ENCODE measurements at places on chromosomes 5 and 9.

- DNase-seq: no peak
Measured at GRCh38 chr9:101117161-101117560, 88.6 kb downstream of the PLPPR1 start.

- DNase-seq: no peak
Measured at GRCh38 chr5:81216152-81216551, 17.0 kb upstream of the CKMT2 start.

- no peak for DNase-seq
Measured at GRCh38 chr9:78685471-78685870, 388.5 kb downstream of the PSAT1 start.

- DNase-seq: peak; percentile 83
Measured at GRCh38 chr5:178941361-178941760, 363 bp downstream of the ZNF454 start.

GRCh38 chr9:108991479-108991878 lies 21.8 kb downstream of the CTNNAL1 start:
- no peak for DNase-seq

DNA sequence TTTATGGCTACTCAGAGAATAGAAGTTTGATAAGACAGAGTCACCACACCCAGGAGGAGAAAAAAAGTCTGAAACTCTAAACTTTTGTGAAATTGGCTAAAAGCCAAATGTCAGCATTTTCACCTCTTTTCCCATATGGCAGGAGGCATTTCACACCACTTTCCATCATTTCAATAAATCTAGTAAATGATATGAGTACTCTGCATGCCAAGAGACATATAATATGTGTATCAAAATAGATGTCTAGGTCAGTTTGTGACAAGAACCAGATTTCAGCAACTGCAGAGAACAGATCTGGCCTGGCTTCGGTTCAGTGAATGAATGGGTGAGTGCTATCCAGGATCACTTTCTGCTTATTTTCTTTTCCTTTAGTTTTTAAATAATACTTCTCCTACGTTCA lies 470.8 kb downstream of the ENC1 start:
- no peak for DNase-seq

GRCh38 chr5:7756453-7756852 lies 94.5 kb downstream of the CFAP90 start:
- no peak for DNase-seq

DNA sequence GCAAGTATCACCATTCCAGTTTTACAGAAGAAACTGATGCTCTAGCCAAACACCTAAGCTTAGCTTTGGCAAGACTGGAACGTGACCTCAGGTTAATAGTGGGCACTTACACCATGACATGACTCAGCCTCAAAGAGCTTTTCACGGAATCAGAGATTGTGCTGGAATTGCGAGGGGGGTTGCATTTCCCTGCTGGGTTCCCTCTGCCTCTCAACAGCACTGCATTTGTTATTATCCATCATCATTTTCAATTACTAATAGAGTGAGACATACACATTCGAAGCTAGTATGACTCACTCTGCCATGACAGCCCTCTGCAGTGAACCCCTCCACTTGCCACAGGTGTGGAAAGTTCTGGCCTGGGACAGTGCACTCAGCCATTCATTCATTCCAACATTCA lies 8.0 kb downstream of the SPOCK1 start:
- no peak for DNase-seq

DNA sequence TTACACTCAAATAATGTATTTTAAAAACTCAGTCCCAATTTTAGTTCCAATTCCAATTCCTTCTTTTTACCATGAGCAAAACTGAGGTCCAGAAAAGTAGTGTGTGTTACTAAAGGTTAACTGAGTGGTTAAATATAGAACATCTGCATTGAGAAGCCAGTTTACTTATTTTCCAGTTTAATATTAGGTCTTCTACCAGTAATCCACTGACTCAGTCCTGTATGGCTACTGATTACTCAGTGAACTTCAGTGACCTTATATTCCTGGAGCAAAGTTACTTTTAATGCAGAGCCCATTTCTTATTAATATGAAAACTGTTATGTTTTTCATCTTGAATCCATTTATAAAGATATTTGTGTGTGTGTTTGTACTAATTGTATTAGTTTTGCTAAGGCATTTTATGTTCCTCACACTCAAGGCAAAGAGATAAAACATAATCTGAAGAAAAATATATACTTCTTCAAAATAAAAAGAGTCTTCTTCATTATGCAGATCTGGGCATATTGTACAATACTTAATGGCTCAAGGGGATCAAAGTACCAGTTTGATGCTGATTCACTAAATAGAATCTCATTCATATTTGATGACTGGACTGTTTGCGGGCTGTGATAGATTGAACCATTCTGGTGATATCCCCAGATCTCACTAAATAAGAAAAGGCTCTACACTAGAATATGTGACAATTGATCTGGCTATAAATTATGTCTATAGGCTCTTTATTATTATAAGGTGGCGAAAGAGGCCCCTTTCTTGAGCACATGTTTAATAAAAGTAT lies 60.8 kb downstream of the DMXL1 start:
- no peak for DNase-seq

- DNase-seq: no peak
Measured at GRCh38 chr5:38341641-38342040, 83.3 kb downstream of the EGFLAM start.

DNA sequence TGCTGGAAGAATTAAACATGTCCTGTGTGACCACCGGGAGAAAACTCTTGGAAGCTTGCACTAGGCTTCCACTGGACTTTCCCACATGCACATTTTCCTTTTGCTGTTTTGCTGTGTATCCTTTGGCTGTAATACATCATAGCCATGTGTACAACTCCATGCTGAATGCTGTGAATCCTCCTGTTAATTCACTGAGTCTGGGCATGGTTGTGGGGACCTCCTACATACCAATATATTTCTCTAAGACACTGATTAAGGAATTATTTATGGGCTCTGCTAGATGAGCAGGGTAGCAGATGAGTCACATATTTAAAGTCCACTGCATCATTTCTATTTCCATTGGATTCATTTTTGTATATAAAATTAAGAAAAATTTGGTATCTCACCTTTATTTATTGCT lies 220.1 kb downstream of the CYLC2 start:
- DNase-seq: no peak

DNA sequence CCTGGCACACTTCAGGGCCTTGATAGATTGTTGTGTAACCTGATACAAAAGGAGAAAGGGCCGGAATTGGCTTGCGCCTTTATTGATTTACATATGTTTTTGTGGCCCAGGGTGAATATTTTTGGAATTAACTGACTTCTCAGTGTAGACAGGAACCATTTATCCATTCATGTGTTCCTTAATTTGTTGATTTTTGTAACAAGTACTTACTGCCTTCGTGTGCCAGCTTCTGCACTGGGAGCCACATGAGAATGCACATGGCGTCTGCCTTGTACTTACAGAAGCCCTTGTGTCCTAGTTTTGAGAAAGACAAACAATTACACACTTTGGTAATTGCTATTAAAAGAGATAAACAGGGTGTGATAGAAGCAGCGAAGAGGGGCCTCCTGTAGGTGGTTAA lies 26.4 kb downstream of the EHMT1 start:
- no peak for DNase-seq

DNA sequence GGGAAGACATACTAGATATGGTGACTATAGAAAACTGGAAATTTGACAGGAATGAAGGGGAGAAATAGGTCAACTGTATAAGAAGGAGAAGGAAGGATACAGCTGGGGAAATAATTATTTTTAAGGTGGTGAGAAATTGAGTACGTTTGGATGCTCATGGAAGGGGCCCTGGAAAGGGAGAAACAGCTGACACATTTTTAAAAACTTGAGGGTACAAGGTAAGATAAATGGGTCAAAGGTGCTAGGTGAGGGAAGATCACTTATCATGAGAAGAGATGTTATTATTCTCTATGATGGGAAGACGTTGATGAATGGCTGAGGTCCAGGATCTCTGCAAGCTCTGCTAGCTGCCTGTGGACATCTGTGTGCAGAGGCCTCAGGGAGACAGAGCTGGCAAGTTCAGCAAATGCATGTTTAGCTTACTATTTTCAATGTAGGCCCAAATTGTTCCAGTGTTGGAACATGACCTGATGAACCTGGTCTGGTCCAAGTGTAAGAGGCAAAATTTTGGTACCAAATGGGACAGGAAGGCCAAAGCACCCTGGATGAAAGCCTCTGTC lies 181.7 kb downstream of the MTRR start:
- no peak for DNase-seq

DNA sequence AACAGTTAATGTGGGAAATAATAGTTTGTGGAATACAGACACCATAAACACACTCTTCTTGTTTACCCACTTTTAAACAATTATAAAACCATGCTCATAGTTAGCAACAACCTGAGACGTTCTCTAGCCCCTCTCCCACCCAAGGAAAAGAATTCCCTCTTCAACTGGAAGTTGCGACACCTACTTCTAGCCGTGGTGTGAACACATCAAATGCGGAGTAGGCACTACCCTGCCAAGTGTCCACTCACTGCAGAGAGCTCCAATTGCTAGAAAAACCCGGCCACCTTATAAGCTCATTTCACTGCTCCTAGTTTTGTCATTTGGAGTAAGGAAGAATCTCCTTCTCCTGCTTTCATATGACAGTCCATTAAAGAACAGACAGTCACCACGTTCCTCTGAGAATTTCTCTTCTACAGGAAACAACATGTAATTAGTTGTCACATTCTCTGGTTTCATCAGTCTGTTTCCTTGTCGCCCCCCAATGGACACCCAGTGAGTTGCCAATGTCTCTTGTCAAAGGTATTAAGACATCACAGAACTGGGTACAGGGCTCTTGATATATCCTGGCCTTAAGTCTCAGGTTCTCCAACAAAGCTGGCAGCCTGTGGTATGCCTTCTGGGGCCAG lies 47.3 kb downstream of the PRLR start:
- peak; percentile 31 for DNase-seq

DNA sequence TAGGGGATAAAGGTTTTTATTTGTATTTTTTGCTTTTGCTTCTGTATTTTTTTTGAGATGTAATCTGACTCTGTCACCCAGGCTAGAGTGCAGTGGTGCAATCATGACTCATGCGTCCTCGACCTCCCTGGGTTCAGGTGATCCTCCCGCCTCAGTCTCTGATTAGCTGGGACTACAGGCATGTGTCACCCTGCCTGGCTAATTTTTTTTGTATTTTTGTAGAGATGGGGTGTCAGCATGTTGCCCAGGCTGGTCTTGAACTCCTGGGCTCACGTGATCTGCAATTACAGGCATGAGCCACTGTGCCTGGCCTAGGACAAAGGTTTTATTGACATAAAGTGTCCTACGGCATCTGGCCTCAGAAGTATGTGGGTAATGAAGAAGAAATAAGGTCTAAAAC lies 297.1 kb upstream of the C9orf72 start:
- no peak for DNase-seq

DNA sequence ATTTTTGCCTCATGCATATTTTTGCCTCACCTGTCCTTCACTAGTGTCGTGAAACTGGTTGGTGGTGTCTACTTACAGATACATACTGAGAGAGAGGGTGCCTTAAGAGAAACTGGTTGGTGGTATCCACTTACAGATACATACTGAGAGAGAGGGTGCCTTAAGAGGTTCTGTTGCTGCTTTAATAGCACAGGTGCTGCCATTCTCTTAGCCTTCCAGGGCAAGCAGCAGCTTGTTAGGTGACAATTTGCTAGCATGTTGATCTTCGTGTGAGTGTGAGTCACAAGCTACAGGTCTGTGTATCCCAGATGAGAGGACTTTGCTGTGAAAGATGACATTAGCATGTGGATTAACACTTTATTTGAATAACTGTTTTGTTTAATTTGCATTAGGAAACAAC lies 1.4 kb downstream of the PTTG1 start:
- DNase-seq: no peak

- no peak for DNase-seq
Measured at GRCh38 chr5:90894866-90895420, 336.3 kb downstream of the ADGRV1 start.
